ENCODE measurements at places on chromosomes 2 and 18.

DNA sequence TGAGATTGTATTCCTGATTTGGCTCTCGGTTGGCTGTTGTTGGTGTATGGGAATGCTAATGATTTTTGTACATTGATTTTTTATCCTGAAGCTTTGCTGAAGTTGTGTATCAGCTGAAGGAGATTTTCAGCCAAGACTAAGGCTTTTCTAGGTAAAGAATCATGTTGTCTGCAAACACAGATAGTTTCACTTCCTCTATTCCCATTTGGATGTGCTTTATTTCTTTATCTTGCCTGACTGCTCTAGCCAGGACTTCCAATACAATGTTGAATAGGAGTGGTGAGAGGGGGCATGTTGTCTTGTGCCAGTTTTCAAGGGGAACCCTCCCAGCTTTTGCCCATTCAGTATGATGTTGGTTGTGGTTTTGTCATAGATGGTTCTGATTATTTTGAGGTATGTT is 90.4 kb downstream of the CYP26B1 start:
- no peak for DNase-seq

DNA sequence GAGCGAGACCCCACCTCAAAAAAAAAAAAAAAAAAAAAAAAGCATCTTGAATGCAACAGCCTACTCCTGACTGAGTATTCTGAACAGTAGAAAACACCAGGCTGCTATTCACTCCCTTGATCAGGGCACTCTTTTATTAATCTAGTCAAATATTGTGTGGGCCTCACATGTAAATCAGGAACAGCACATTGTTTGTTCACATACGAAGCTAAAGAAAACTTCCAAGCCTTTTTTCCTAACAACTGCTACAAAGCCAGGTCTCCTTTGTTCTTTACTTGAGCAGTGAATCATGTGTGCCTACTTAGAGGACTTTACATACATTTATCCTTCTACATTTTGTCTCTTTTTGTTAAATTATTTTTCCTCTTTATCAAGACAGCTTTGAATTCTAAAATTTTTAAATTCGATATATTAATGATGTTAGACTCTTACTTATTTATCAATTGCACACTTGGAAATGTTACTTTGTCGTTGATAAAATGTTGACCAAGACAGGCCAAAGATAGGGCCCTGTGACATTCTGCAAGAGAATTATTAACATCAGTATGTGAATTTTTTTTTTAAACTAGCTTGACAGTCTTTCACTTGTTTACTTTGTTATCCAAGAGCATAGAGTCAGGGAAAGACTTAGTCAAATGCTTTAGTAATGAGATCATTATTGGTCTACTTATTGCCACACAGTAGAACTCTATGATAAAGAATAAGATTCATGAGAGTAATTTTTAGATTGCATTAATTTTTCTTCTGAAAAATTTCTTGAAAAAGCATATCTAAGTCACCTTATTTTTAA is 13.2 kb downstream of the SPATS2L start:
- DNase-seq: no peak

DNA sequence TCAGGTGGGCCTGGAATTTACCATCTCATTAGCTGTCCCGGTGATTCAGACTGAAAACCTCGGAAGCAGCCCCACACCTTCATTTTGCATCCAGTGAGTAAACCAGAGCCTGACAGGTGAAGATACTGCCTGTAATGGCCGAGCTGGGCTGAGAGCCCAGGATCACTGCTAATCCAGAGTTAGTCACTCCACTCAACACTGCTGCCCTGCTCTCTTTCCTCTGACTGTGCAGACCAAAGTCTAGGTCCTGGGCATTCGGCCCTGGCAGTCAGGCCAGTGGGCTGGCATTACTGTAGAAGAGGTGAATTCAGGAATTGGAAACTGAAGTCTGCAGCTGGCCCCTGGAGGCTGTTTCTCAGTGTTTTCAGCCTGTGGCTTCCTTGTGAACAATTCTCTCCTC is 44.3 kb downstream of the TMEM17 start:
- DNase-seq: no peak

DNA sequence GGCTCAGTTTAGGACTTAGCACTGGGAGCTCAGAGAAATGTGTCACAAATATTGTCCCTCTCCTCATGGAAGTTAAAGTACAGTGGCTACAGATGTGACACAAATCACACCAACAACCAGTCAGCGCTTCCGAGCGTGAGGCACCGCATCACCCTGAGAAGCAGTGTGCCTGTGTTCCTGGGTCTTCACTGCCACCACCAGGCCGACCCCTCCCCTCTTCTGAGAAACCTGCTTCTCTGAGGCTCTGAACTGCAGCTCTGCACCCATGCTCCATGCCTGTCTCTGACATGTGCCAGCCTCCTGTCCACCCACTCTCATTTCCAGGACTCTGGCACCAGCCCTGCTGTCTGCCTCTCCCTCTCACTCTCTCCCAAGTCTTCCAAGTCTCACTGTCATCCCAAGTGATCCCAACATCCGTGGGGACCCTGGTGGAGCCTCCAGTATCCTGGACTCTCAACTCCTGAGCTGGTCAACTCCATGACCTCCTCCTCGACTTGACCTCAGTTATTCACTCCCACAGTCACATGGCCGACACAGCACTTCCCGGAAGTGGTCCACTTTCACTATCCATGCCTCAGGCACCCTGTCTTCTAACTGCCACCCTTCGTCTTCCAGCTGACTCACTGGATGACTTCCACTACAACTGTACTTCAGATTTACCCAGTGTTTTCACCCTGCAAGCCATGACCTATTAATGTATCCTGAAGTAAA is 73.5 kb downstream of the FBXO15 start:
- no peak for DNase-seq

Data from T-cell (primary cell).